ENCODE measurements at places on chromosomes 13 and 19.

DNA sequence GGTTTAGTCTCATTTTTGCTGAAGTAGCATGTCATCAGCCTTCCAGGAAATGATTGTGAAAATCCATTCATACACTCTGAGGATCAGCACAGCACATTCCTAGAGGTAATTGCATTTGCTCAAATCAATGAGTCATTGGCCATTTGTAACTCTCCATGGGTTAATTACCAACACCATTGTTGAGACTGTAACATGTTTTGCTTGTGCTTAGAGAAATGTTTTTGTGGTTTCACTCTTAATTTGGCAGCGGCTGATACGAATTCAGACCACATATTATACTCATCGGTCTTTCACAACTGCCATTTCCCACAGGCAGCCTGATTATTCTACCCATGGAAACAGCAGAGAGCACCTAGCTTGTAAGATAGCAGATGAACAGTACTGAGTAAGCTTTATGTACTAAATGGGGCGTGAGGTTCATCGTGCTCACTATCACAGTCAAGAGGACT lies 110.3 kb downstream of the NHLRC3 start:
- DNase-seq, result peak; percentile 40

DNA sequence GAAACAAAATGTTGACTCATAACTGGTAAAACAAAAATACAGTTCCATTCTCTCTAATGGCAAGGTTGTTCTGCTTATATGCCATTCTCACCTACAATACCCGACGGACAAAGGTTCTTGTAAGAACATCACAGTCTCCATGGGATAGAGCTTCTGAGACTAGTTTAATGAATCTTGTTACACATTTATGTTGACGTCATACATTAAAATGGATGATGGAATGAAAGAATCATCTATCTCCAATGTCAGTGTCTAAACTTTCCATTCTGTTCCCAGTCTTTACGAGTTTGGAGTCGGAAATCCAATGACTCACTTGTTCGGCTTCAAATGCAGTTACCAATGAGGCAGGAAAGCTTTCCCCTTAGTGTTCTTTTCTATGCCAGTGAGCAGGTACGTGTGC lies 17.7 kb downstream of the ZNF160 start:
- DNase-seq, result no peak

DNA sequence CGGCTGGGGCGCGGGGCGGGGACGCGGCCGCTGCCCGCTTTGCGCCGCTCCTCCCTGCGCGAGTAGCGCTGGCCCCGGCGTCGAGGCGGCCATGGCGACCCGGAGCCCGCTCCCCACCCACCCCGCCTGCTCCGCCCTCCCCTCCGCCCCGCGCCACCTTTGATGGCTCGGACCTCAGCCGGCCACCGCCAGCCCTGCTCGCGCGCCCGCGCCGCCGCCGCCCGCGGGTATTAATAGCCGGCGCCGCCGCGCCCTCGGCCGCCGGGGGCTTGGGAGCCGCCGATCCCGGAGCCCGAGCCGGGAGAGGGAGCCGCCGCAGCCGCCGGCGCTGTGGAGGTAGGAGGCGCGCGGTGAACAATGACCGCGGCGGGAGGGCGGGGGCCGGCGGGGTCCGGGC lies 261 bp downstream of the FARP1 start:
- DNase-seq, result no peak

DNA sequence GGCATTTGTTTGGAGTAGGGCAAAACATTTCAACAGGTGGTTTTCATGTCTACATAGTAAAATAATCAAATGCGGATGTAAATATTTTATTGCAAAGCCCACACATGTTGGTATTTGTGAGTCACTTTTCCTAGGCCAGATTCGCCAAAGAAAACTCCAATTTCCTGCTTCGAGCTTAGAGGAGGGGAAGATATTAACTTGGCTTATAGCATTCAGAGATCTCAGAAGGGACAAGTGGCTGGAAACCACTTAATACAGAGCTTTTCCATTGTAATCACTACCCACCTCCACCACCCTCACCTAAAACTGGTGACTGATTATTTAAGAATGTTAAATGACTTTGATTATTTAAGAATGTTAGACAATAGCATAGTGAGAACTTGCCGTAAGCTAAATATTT lies 530.6 kb upstream of the SPRY2 start:
- DNase-seq, result peak; percentile 4

GRCh38 chr19:19212916-19213315 lies 1.2 kb downstream of the NCAN start:
- no peak for DNase-seq

- no peak for DNase-seq
Measured at GRCh38 chr13:90806892-90807291, 540.6 kb upstream of the MIR17HG start.

DNA sequence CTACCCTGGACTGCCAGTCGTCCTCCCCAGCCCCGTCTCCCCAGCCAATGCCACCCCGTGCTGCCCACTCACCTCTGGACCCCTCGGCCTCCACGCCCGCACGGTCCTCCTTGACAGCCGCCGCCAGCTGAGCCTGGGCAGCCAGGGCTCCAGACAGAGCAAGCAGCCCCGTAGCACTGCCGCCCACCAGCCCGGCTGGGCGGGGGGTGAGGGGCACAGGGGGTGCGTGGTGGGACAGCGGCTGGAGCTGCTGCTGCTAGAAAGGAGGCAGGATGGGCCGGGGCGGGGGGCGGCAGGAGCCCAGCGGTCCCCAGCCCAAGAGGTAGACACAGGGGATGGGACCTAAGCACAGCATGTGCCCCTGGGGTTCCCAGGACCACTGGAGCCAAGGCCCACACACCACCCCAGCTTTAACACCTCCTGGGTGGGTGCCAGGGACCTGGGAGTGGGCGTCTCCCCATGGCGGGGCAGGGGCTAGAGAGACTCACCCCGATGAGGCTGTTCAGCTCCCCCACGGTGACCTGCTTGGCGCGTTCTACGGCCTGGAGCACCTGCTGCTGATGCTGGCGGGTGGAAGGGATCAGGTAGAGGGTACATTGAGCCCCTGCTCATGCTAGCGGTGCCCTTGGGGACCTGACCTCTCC lies 9.7 kb downstream of the TLE2 start:
- no peak for DNase-seq

- DNase-seq, result no peak
Measured at GRCh38 chr19:30170081-30170480, 202.1 kb upstream of the ZNF536 start.

- no peak for DNase-seq
Measured at GRCh38 chr19:51621178-51621577, 9.0 kb downstream of the SIGLEC5 start.
